ENCODE measurements at places on chromosomes 4 and X.

DNA sequence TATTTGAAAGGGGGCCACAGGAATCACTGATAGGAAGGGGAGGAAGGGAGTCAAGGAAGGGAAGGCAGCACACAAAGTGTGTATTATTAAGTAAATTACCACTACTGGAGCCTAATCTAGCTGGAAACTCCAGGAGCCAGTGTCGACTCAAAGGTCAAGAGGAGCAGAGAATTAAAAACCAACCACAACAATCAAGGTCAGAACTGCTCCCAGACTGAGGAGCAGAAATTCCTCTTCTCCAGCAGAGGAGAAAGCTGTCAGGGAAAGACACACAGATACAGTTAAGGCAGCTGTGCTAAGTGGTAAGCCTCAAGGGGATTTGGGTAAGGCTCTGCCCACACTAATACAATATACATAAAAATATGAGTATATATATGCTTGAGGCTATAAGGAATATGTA, 87.5 kb upstream of the PTPN13 start:
- DNase-seq, result no peak

DNA sequence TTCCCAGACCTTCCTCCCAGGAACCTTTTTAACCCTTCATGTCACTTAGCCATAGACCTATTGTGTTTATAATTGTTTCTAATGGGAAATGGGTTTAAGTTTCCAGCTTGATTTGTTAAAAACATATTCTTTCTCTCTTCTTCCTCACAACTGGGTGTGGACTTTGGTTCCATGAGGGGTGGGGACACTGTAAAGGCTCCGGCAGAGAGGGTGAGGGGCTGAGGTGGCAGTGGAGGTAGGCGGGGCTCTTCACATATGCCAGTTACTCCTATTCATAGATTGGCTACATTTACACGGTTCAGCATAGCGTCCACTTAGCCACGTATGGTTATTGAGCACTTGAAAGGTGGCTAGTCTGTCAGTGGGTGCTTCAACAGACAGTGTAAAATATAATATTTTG, 7.8 kb downstream of the INTS6L start:
- no peak for DNase-seq

DNA sequence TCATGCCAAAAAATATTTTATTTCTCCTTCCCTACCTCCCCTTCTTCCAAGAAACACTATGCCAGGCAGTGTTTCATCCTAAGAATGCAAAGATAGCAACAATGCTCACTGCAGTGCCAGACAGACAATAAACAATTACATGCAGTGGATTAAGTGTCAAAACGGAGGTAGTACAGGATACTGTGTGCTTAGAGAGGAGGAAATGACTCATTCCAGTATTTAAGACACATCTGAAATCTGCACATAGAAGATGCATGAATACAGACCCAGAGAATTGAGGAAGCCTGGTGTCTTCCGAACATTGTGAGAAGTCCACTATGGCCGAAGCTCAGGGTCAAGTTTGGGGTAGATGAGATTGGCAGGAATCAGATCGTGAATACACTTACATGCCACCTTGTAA, 326.4 kb downstream of the PPP3CA start:
- DNase-seq, result no peak

DNA sequence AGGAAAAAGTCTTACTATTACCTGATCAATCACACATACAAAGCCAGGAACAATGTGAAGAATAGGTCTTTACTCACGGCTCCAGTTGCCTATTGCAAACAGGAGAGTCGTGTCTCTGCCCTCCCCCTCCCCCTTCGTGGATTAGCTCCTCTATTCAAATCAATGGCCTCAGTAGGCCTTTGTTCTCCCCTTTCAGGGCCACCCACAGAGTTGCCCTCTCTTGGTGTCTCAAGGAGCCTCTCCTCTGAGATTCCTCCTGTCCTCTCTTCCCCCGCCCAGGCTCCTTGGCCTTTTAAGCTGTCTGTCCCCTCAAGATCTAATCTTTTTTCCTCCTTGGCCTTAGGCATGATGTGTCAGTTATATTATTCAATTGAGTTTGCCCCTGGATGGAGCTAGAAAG, 107.2 kb upstream of the NALF2 start:
- no peak for DNase-seq

GRCh38 chr4:142882159-142882558, 36.1 kb upstream of the INPP4B start:
- DNase-seq, result no peak

DNA sequence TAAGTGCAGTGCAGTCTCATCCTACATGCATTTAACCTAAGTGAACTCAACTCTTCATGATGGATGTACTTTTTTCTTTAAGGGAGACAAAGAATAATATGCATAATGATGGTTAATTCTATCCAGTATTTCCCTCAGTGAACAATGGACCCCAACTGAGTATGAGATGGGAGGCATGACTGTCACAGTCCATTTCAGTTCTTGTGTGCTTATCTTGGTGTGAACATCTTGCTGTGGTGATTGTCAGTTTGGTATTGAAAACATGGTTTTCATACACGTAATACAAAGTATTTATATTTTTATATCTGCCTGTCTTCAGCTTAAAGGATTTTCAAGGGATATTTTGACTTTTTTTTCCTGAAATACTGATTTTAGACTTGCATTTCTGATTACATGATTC, 72.0 kb upstream of the NDUFC1 start:
- no peak for DNase-seq

- no peak for DNase-seq
These were observed 1403.5 kb upstream of the PABPC4L start for GRCh38 chr4:135605076-135605475.

DNA sequence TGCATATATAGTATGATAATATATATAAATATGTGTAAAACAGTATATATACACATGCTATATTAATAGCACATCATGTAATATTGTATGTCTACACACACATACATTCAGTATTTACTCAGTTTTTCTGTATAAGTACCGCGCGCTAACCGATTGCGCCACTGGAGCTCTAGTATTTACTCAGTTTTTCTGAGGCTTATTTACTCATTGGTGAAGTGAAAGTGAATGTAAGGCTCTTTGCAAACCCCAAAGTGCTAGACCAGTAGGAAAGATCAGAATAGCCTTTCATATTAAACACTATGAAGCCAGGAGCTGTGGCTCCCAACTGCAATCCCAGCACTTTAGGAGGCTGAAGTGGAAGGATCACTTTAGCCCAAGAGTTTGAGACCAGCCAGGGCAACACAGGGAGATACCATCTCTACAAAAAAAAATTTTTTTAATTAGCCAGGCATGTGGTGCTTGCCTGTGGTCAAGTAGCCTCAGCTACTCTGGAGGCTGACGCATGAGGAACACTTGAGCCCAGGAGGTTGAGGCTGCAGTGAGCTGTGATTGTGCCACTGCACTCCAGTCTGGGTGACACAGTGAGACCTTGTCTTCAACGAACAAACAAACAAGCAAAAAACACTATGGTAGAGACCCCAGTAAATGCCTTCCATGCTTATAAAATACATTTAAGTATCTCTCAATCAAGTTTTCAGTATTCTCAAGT, 125.8 kb downstream of the KIT start:
- no peak for DNase-seq

GRCh38 chrX:95145848-95146490, 1472.0 kb downstream of the FAM133A start:
- no peak for DNase-seq

DNA sequence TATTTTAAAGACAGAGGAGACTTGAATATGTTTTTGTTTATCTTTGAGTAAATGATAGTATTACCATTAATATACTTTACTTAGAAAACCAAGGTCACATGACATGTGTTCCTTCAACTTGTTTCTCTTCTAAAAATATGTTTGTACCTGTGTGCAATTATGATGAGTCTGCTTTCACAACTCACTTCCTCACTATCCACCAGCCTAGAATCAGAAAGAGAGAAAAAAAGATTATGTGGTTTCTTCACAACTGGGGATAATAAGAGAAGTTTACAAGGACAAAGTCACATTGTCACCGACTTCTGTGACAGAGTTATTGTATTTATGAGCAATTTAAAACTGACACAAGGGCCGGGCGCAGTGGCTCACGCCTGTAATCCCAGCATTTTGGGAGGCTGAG, 1112.1 kb downstream of the RPA4 start:
- no peak for DNase-seq

DNA sequence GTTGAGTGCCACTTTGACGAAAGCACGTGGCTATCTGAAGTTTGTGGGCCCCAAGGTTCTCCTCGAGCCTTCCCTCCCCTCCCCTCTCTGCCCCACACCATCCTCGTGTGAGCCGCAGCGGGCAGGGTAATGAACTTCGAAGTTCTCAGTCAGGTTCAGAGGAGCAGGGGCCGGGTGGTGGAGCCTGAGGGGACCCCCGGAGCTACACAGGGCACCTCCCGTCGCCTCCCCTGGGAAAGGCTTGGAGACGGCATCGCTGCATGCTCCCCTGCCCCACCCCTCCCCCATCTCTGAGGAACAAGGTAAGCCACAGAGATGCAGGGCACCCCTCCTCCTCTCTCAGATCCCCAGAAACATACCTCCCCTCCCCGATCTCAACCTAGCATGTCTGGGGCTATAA, 2.8 kb upstream of the NKX1-1 start:
- DNase-seq, result no peak

- DNase-seq, result no peak
These were observed 137.8 kb upstream of the GPR101 start for GRCh38 chrX:137171626-137172025.

DNA sequence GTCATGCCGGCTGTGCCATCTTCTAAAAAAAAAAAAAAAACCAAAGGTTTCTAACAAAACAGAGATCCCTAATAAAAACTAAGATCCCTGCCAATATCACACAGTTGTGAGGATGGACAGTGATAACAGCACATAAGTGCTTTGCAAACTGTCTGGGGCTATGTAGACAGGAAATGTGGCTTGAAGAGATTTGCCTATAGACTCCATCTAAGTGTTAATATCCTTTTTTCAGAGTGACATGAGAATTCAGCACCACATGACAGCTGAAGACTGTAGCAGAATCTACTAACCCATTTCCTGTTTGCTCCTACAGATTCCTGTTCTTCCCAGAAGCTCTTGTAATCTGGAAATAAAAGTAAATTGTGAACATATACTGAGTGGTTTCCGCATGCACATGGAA, 215.4 kb downstream of the KDR start:
- DNase-seq, result no peak

DNA sequence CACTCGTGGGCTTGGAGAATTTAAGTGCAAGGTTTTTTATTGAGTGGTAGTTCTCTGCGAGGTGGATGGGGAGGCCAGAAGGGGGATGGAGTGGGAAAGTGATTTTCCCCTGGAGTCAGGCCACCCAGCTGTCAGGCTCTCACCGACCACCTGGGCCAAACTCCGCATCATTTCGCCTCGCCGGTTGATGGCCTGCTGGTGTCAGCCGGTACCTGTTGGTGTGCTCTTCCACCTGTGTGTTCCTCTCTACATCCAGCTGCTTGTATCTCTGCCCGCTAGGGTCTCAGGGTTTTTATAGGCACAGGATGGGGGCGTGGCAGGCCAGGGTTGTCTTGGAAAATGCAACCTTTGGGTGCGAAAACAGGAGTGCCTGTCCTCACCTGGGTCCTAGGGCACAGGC, 200.9 kb downstream of the DACH2 start:
- DNase-seq, result no peak

DNA sequence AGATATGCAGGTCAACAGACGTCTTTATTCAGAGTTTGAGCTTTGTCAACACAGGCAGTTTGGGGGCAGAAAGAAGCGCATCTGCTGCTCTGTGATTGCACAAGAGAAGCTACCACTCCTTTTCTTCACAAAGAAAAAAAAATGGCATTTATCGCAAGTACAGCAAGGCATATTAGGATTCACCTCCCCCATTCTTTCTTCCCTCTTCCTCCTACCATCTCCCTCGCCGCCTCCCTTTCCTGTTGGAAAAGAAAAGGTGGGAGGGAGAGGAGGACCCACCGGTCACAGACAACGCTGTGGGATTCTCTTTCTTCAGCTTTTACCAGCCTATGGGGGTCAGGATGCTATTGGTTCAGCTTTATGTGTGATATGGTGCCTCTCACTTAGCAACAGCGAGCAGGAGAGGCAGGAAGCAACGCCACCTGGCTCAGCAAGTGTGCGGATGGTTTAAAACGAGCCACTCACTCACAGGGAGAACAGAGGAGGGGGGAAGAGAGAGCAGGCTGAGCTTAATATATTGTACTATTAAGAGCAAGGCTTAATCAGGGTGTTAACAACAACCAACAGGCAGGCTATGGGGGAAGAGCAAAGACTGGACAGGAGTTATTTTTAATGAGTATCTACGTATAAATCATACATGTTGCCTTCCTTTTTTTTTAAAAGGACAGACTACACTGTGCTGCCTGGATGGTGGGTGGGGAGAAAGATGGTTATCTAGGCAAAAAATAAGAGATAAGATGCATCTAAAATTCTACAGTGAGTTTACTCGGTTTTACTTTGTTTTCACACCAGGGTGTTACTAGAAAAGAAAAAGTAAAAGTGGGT, 104.7 kb downstream of the MAML3 start:
- no peak for DNase-seq

DNA sequence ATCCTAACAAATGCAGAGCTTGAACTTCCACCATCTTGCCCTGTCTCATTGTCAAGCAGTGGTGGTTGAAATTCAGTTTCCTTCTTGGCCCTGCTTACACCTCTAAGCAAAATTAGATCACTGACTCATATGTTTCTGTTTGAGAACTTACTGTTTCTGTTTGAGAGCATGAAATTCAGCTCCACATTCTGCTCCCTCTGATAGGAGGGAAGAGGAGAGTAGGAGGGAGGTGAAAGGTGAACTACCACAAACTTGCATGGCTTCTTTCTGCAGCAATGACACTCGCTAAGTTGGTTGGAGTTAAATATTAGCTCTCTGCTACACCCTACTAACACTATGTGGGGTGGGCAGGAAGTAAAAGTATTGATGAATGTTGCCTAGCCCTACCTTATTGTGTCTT, 117.8 kb upstream of the EDA2R start:
- DNase-seq, result no peak

- DNase-seq, result no peak
These were observed 2396.7 kb downstream of the PCDH7 start for GRCh38 chr4:33116871-33117270.

DNA sequence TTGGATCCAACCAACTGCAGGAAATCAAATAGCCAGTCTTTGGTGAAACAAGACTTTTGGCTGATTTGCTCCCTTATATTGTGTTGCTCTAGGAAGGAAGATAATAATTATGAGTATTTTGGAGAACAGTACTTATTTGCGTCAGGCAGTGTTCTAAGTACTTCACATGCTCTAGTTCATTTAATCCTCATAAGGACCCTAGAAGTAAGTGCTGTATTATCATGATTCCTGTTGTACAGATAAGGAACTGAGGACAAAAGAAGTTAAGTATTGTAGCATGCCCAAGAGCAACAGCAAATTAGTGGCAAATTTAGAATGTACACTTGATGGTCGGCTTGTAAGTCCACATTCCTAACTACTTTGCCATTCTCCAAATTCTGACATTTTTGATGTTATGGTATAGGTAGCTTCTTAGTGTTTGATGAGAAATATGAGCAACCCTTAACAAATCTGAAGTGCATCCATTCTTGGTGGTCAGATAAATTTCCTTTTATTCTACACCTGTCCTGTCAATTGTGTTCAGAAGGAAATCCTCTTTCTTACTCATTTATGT, 72.0 kb downstream of the SPRY1 start:
- DNase-seq, result no peak
